CD8-positive, alpha-beta memory T cell (primary cell): ENCODE measurements at places on chromosomes 11 and 22.
A peak's percentile ranks its signal among the peaks of the same experiment; 100 is the strongest.

- DNase-seq: no peak
Measured at GRCh38 chr22:42353883-42354727, 78.1 kb downstream of the NFAM1 start.

GRCh38 chr11:10413268-10413667 is 41.8 kb upstream of the AMPD3 start:
- peak; percentile 49 for DNase-seq

GRCh38 chr11:130243816-130244215 is 70.9 kb downstream of the ZBTB44 start:
- DNase-seq: no peak

GRCh38 chr11:17563961-17564686 is 17.1 kb downstream of the OTOG start:
- DNase-seq: no peak

GRCh38 chr11:1074244-1075221 is at the start of gene MUC2:
MUC2 (plus strand) TSS chr11:1074874.
- DNase-seq: no peak

DNA sequence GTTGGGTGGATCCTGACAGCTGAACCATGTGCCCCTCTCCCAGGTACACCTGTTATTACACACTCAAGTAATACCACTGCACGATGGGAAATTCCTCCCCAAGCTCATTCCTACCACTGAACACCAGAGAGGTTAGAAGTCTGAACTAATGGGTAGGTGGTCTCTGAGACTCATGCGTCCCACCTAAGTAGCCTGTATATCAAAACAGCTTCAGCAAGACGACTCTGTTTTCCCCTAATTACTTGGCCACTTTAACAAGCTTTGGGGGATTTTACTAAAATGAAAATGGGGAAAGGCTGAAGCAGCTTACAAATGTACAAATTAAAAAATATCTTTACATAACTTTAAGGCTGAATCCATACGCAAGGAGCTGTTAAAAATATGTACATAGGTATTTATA is 29.4 kb downstream of the LGR4 start:
- no peak for DNase-seq

- no peak for DNase-seq
Measured at GRCh38 chr11:133793271-133794035, 51.9 kb downstream of the SPATA19 start.

- DNase-seq: no peak
Measured at GRCh38 chr11:45335434-45335833, 49.3 kb upstream of the SYT13 start.

DNA sequence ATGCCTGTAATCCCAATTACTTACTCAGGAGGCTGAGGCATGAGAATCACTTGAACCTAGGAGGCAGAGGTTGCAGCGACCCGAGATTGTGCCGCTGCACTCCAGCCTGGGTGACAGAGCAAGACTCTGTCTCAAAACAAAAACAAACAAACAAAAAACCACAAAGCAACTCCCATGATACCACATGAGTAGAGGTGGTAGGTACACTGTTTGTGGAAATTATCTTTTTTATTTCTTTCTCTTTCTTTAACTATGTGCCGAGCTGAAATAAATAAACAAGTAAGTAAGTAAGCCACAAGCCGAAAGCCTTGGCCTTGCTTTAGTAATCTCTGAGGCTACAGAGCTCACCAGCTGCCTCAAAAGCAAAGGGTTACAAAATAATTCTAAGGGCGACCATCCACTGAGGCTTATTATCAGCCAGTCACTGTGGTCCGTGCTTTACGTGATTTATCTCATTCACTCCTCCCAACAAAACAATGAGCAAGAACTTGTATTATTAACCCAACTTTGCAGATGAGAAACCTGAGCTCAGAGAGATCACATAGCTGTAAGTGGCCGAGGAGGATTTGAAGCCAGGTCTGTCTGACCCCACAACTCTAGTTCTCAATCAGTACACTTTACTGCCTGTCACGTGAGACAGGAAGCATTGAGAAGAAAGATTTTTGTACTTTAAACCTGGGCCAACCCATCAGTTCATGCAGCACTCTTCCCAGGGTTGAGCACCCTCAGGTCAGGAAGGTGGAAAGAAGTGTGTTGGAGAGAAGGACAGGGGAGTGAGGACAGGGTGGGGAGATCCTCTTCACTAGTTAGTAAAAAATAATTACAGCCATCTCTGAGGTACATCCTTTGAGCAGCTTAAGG is 69.8 kb upstream of the MTMR2 start:
- DNase-seq: no peak

GRCh38 chr11:22797047-22797446 is 32.6 kb downstream of the SVIP start:
- DNase-seq: no peak

- DNase-seq: no peak
Measured at GRCh38 chr11:134541951-134542350, 129.9 kb upstream of the B3GAT1 start.

DNA sequence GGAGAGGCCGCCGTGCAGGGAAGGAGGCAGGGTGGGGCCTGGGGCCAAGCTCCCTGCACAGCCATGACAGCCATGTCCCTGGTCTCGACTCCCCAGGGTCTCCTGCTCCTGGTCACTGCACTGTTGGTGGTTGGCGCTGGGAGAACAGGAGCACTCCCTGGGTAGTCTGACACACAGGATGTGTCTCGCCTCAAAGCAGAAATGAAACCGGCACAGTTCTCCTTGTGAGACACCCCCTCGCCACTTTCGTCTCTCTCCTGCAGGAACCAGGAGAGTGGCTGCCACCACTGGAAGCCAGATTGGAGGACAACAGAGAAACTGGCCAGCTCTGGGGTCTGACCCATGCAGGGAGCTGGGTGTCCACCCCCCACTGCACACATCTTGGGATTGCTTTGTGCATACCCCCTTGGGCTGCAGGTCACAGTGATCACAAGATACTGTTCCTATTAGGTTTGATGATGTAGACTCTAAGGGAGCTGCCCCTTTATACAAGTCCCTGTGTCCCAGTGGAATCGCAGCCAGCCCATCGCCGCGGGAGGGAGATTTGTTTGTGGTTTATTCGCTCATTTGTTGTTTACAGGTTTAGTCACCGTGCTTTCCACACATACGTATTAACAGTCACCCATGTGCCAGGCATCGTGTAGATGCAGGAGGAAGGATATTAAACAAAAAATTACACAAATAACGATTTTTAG is 27.0 kb upstream of the YWHAH start:
- DNase-seq: no peak

DNA sequence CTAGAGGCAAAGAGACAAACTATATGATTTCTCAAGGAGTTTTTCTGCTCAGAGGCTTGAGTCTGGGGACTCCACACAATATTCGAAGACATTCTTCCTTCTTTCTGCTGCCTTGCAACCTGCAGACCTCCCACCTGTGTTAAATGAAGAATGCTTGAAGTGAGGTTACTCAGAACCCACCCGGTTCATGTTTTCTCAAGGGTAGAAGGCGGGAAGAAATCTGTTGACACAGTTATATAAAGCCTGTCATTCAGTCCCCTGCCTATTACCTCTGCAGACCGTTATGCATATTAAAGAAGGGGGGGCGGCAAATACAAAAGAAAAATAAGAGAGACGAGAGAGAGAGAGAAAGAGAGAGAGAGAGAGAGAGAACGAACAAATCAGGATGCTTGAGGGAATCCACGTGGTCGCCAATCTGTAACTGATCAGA is 2.2 kb upstream of the KMT2A start:
- no peak for DNase-seq
